Effector memory CD8-positive, alpha-beta T cell (primary cell): ENCODE measurements at places on chromosomes 1 and 21.

DNA sequence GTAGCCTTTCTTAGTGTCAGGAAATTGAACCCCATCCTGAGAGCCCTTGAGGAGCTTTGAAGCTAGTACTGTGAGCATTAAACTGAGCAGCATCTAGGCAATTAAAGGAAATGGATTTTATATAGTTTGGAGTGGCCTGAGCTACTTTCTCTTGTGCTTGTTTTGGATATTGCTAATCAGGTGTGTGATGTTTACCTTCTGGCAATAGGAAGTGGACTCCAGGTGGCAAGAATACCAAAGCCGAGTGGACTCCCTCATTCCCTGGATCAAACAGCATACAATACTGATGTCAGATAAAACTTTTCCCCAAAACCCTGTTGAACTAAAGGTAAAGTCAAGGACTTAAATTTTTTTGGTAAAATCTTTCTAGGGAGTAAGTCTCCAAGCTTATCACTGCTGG is 79.4 kb downstream of the MACF1 start:
- no peak for DNase-seq

DNA sequence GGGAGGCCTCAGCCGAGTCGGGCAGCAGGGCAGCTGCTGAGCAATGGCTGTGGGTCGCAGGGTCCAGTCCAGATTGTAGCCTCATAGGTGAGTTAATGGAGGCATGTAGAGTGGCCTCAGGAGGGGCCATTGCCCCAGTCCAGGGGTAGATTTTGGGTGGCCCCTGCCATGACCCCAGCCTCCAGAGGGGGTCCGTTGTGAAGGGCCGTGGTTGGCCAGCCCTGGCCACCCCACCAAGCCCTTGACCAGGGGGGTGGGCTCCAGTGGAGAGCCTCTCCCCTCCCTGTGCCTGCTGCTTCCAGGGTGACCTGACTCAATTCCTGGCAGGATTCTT is 26.1 kb downstream of the TRPM2 start:
- no peak for DNase-seq

- DNase-seq: no peak
Measured at GRCh38 chr1:46580140-46580903, 23.7 kb downstream of the MKNK1 start.

DNA sequence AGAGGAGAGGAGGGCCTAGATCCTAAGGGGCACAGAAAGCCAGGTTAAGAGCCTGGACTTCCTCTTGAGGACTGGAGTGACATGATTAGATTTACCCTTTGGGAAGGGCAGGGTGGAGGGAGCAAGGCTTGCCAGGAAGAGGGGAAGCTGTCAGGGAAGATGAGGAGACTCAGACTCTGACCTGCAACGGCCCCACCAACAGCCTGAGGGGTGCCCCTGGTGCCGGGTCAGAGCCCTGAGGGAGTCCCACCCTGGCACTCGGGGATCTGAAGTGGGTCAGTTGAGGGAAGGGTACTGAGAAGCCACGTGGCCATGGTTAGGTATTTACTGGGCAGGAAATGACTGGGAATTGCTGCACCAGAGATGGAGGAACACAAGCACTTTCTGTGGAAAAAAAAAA is 9.8 kb downstream of the ECE1 start:
- no peak for DNase-seq

GRCh38 chr1:56901716-56902115 is 47.1 kb downstream of the C8A start:
- no peak for DNase-seq

DNA sequence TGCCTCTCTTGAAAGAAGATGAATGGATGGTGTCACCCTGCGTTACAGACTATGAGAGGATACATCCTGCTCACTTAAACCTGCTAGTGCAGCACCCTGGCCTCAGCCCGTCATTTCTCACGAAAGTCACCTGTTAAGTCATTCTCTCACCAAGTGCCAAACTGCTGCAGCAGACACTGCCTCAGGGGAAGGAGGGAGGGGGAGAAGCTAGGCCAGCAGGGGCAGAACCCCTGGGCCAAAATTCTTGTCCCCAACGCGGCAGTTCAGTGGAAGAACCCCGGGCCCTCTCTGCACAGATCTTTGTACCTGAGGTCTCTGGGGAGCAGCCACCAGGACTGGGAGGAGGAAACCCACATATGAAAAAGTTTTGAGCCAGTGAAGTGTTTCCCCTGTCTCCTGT is 37.6 kb downstream of the SYT6 start:
- DNase-seq: no peak

DNA sequence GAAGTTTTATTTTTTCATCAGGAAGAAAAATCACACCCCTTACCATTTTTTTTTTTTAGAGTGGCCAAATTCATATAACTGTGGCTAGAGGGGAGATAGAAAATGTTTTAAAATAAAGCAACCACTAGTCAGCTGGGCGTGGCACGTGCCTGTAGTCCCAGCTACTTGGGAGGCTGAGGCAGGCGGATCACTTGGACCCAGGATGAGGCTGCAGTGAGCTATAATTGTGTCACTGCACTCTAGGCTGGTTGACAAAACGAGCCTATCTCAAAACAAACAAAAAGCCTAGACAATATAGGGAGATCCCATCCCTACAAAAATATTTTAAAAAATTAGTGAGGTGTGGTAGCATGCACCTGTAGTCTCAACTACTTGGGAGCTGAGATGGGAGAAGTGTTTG is 14.8 kb upstream of the BECN2 start:
- DNase-seq: no peak

GRCh38 chr1:24897263-24898151 is 32.6 kb downstream of the RUNX3 start:
- no peak for DNase-seq

DNA sequence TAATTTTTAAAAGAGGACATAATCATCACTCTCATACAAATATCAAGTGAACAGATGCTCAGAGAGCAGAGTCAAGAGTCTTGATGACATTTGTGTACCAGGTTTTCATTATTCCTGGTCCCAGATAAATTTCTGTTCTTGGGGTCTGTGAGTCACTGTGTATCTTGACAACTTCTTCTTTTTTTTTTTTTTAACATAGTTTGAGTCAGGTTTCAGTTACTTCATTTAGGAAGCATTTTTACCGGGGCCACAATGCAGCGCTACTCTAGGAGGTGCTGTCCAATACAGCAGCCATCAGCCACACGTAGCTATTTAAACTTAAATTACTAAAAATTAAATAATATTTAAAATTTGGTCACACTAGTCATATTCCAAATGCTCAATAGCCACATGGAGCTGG is 188.1 kb upstream of the SAMSN1 start:
- no peak for DNase-seq

- DNase-seq: no peak
Measured at GRCh38 chr1:152957561-152957960, 10.6 kb downstream of the SPRR5 start.

- DNase-seq: no peak
Measured at GRCh38 chr21:33844104-33844889, 71.3 kb downstream of the ATP5PO start.

GRCh38 chr1:155137154-155137949 is 1.7 kb downstream of the SLC50A1 start:
- no peak for DNase-seq

GRCh38 chr1:2204415-2205190 is 10.0 kb upstream of the FAAP20 start:
- no peak for DNase-seq

DNA sequence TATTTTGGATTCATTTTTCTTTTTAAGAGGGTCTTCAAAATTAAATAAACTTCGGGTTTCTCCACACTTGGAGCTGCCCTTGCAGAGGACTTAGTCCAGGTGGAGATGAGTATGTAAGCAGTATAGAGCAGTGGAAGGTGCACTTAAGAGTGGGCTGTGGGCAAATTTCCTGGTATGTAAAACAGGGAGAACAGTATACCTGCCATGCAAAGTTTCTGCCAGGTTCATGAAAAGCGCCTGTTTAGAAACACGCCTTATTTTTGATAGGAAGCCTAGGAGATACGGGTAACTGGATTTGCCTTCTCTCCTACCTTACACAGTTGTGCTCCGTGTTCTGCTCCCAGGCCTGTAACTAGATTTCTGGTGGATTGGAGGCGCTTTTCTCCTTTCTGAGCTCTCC is 1.2 kb downstream of the KDM4A start:
- DNase-seq: no peak

DNA sequence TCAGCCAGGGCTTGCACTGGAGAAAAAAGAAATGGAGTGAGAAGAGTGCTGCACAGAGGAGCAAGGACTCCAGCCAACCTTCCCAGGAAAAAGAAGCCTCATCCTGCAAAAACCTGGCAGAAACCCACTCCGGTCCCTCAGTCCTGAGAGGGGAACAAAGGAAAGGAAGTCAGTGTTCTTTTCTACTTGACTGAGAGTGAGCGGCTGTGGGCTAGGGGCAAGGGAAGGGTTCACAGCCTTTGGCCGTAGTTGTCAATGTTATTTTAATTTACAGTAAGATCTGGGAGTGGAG is 8.9 kb upstream of the GOLT1A start:
- DNase-seq: no peak

- DNase-seq: no peak
Measured at GRCh38 chr1:111743679-111744101, 4.5 kb upstream of the INKA2 start.

GRCh38 chr1:78911956-78912880 is 94.3 kb downstream of the ADGRL4 start:
- DNase-seq: no peak

DNA sequence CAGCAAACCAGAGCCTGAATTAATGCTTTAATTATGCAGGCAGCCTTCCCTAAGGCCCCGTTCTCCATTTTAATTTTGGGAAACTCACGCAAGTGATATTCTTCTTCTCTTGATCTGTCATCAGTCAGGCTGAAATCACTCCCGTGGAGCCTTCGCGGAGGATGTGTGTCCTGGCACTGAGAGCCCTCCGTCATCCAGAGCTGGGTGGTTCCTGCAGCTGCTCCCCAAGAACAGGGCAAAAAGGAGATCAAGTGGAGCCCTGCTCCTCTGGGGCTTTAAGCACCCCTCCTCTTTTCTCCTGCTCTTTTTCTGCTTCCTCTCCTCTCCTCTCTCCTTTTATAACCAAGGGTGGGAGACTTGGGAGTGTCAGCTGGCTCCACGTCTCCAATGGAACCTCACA is 133.2 kb upstream of the CACNA1E start:
- DNase-seq: no peak

DNA sequence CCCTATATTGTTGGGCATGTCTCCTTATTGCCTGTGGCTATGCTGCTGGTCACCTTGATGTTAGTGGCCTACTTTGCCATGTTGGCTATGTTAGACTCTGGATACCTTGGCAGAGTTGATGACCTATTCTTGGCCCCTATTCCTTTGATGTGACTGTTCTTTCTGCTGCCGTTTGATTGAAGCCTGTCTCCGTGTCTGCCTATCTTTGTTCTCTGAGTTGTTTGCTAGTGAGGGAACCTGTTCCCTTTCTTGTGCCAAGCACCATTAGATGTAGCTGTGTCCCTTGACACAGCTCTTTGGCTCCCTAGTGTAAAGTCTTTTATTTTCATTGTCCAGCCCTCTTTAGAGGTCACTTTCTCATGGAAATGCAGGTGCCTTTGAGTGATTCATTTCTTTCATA is 28.7 kb upstream of the PAPPA2 start:
- DNase-seq: no peak

- no peak for DNase-seq
Measured at GRCh38 chr1:7576946-7577657, 194.0 kb upstream of the VAMP3 start.
